ENCODE measurements at places on chromosomes 7 and 10.
A peak's percentile ranks its signal among the peaks of the same experiment; 100 is the strongest.

GRCh38 chr7:150716368-150716767 is at the start of gene GIMAP1:
GIMAP1 (plus strand) TSS chr7:150716613; CDS start chr7:150719048, 2,435 bp downstream.
- H3K4me3 ChIP-seq: peak within 1 kb of the TSS; percentile 46
- H3K36me3 ChIP-seq: no peaks in the 10 kb centered on the region
- H3K27ac ChIP-seq: peak within 1 kb of the TSS; percentile 30

- no peaks in the 10 kb centered on the region for H3K4me1 ChIP-seq
- no peak overlapping the region for H3K27ac ChIP-seq
- H3K4me3 ChIP-seq: no peak overlapping the region
- no peaks in the 10 kb centered on the region for H3K36me3 ChIP-seq
- no peaks in the 10 kb centered on the region for H3K27me3 ChIP-seq
- no peak for DNase-seq
Observed at GRCh38 chr10:24841530-24841929, 110.9 kb downstream of the PRTFDC1 start.

DNA sequence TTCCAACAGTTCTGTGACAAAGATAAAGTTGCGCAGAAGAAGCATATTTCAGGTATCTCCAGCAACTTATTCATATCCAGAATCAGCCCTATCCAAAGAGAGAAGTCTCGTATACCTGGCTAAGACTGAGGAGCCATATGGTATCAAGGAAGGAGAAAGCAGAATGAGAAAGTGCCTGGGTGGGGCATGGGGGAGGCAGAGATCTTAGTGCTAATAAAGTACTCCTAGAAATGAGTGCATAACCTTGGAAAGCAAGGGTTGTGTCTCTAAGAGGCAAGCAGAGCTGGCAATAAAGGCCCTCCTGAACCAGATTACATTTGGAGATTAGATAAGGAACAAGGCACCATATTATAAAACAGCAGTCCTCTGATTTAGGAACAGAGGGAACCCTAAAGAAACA is 12.7 kb downstream of the TASOR2 start:
- H3K36me3 ChIP-seq: no peaks in the 10 kb centered on the region
- no peaks in the 10 kb centered on the region for H3K27me3 ChIP-seq
- no peak overlapping the region for H3K27ac ChIP-seq
- DNase-seq: no peak

DNA sequence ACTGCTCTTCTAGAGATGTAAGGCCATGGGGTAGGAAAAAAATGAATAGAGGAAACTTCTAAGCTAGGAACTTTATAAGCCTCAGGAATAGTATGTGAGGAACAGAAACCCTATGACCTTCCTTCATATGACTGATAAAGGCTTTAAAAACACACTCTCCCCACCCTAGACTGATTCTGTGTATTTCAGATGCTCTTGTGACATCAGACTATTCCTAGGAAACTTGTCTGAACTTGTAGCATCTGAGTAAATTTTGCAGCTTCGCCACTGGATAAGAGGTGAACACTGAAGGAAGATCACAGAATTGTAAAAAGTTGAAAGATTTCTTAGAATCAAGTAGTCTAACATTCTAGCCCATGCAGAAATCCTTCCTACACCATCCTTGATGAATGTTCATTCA is 31.0 kb upstream of the CBLL1 start:
- H3K4me3 ChIP-seq: no peak overlapping the region
- no peaks in the 10 kb centered on the region for H3K27me3 ChIP-seq
- H3K36me3 ChIP-seq: no peaks in the 10 kb centered on the region
- H3K27ac ChIP-seq: no peak overlapping the region
- H3K4me1 ChIP-seq: no peaks in the 10 kb centered on the region

DNA sequence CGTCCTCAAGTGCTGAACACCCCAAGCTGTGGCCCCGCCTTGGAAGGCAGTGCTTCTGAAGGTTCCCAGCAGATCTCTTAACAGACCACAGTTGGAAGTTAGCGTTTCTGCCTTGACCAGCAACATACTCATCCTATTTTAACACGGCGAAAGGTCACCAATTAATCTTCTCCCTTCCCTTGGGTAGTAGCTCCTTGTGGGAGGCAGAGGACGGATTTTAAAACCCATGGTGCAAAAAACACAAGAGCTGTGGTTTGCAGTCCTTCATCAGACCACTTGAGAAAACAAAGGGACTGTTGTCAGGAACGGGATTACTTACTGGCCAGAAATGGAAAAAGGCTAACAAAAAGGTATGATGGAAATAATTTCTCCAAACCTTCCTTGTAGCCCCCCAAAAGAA is 87.3 kb downstream of the BEND7 start:
- no peaks in the 10 kb centered on the region for H3K36me3 ChIP-seq
- no peak overlapping the region for H3K27ac ChIP-seq
- H3K4me3 ChIP-seq: no peak overlapping the region
- H3K4me1 ChIP-seq: no peaks in the 10 kb centered on the region

GRCh38 chr10:81978238-81978637 is 103.2 kb downstream of the NRG3 start:
- no peaks in the 10 kb centered on the region for H3K27me3 ChIP-seq
- no peak overlapping the region for H3K4me3 ChIP-seq
- DNase-seq: no peak
- H3K27ac ChIP-seq: no peak overlapping the region
- no peaks in the 10 kb centered on the region for H3K36me3 ChIP-seq
- H3K4me1 ChIP-seq: no peaks in the 10 kb centered on the region

- H3K4me3 ChIP-seq: peak overlapping the region; percentile 76
- DNase-seq: no peak
- H3K36me3 ChIP-seq: no peaks in the 10 kb centered on the region
Observed at GRCh38 chr10:12042409-12042796, 206 bp downstream of the UPF2 start.

DNA sequence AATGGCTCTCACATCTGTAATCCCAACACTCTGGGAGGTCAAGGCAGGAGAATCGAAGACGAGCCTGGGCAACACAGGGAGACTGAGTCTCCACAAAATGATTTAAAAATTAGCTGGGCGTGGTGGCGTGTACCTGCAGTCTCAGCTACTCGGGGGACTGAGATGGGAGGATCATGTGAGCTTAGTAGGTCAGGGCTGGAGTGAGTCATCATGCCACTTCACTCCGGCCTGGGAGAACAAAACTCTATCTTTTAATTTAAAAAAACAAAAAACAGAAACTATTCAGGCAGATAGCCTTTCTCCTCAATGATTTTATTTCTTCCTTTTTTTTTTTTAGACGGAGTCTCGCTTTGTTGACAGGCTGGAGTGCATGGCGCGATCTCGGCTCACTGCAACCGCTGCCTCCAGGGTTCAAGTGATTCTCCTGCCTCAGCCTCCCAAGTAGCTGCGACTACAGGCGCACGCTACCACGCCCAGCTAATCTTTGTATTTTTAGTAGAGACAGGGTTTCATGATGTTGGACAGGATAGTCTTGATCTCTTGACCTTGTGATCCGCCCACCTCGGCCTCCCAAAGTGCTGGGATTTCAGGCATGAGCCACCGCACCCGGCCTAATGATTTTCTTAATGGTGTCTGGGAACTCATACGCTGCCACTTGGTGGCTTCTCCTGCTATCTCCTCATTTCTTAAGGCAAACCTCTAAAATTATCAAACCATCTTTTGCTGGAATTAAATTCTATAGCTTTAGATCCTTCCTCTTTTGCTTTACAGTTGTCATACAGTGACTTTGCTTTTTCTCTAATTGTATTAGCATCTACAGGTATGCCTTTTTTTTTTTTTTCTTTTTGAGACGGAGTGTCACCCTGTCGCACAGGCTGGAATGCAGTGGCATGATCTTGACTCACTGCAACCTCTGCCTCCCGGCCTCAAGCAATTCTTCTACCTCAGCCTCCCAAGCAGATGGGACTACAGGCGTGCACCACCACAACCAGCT is 22.9 kb downstream of the SRPK2 start:
- no peak for DNase-seq
- no peaks in the 10 kb centered on the region for H3K36me3 ChIP-seq
- H3K4me3 ChIP-seq: no peak overlapping the region
- H3K27me3 ChIP-seq: no peaks in the 10 kb centered on the region
- no peaks in the 10 kb centered on the region for H3K4me1 ChIP-seq
- H3K27ac ChIP-seq: no peak overlapping the region

- no peaks in the 10 kb centered on the region for H3K36me3 ChIP-seq
- no peak overlapping the region for H3K27ac ChIP-seq
- H3K4me1 ChIP-seq: no peaks in the 10 kb centered on the region
- H3K27me3 ChIP-seq: no peaks in the 10 kb centered on the region
Observed at GRCh38 chr7:51027106-51027934, 244.6 kb upstream of the GRB10 start.

- no peaks in the 10 kb centered on the region for H3K4me1 ChIP-seq
- no peaks in the 10 kb centered on the region for H3K27me3 ChIP-seq
- H3K27ac ChIP-seq: no peak overlapping the region
- DNase-seq: no peak
- no peaks in the 10 kb centered on the region for H3K36me3 ChIP-seq
- H3K4me3 ChIP-seq: no peak overlapping the region
Observed at GRCh38 chr7:98815313-98815712, 54.5 kb downstream of the TMEM130 start.

Data from breast epithelium (tissue), 4 donors.